ENCODE measurements at places on chromosomes 12 and 14. TPM values are rescaled to one million over a fixed set of nuclear protein-coding genes. Genes with fewer than 3 reads are reported as not detected.

DNA sequence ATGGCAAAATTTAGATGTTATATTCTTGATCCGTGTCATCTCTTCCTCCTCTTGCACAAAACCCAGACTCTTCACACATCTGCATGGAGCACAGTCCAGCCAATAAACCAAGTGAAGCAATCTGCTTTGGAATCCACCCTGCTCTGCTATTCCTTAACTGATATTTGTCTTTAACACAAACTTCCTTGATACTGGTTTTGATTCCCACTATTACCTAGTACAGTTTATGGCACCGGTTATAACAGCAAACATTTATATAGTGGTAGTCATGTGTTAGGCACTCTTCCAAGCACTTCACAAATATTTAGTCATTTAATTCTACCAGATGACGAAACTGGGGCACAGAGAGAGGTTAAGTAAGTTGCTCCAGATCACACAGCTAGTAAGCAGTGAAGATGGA is 12.5 kb downstream of the STYK1 start:
- DNase-seq, result no peak

GRCh38 chr12:53829130-53829819 is 77.5 kb upstream of the CISTR start:
- no peak for DNase-seq

The TCP11L2 gene
- 9.7 TPM for total RNA-seq

DNA sequence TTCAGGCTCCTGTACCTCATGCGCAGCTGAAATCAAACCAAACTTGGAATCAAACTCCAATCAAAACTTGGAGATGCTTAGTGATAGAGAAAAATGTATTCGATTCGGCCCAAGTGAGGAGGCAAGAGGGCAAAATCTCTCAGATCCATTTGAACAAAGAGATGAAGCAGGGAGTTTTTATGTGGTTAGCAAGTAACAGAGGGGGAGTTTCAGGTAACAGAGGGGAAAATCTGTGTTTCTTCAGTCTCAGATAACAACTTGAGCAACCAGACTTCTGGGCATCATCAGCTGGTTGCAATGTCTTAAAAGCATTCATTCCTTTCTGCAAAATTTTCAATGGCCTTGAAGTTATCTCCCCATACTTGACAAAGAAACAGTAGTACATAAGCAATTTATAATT is 245.1 kb upstream of the AVPR1A start:
- DNase-seq, result no peak

GRCh38 chr12:54977155-54977554 is 7.4 kb downstream of the TESPA1 start:
- no peak for DNase-seq

The ATG2B gene
- total RNA-seq, result 20.1 TPM

The MIPOL1 gene
- total RNA-seq, result 7.6 TPM
